ENCODE measurements at places on chromosomes 5 and 9. TPM values are rescaled to one million over a fixed set of nuclear protein-coding genes. Genes with fewer than 3 reads are reported as not detected.

DNA sequence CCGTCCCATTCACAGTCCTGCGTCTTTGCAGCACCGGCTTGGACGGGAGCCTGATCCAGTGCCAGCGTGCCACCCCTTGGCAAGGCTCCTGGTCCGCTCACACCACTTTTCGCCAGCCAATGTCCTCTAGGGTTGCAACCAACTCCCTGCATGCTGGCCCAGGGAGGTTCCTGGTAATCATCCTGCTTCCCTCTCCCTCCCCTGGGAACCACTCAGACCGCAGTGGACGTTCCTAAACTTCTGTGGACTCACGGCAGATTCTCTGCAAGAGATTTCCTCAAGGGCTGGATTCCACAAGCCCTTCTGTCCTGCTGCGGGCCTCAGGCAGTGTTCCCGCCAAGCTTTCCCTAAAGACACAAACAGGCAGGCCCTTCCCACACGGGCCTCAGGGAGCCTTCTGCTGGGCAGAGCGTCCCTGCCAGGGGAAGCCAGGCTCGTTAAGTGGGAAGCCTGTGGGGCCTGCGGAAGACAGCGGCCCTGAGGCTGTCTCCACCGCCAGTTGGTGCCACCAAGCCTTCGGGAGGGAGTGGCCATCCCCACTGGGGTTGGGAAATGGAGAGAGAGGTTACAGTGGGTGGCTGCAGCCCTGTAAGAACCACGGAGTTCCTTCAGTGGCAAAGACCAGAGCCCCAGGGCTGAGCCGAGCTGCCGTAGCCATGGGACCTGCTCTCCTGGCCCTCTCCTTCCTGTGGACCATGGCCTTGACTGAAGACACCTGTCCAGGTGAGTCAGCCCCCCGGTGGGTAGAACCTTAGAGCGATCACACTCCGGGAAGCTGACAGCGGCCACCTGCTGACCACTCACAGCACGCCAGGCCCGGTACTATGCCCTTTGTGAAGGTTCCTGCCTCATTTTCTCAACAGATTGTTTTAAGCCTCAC is 16.4 kb upstream of the FCN2 start:
- DNase-seq = no peak

The CDO1 gene
- total RNA-seq = 0.30 TPM

- no peak for DNase-seq
Measured at GRCh38 chr5:116507051-116507537, 67.5 kb downstream of the SEMA6A start.

- no peak for DNase-seq
Measured at GRCh38 chr9:123438321-123438720, 82.3 kb downstream of the CRB2 start.

The CER1 gene
- not detected for total RNA-seq

DNA sequence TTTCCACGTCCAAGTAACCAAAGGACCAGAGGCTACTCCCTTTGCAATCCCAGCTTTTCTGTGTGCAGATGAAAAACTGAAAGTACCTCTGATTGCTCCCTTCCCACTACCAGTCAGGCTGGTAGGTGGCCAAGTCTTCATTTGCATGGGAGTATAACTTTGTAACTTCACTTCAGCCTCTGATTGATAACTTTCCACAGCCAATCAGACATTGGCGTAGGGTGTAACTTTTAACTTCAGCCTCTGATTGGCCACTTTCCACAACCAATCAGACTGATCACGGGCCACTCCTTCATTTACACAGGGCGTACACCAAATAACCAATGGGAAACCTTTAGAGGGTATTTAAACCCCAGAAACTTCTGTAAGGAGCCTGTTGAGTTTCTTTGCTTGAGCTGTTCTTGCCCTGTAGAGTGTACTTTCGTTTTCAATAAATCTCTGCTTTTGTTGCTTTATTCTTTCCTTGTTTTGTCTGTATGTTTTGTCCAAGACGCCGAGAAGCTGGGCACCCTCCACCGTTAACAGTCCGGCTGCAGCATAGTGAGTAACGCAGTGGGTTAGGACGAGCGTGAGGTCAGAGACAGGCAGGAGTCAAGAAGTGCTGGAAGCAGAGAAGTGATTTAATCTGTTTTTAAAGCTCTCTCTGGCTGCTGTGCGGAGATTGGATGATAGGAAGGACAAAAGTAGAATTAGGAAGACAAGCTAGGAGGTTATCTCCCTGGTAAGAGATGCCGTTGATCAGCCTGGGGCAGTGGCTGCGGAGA is 3.5 kb upstream of the EXOSC2 start:
- no peak for DNase-seq

DNA sequence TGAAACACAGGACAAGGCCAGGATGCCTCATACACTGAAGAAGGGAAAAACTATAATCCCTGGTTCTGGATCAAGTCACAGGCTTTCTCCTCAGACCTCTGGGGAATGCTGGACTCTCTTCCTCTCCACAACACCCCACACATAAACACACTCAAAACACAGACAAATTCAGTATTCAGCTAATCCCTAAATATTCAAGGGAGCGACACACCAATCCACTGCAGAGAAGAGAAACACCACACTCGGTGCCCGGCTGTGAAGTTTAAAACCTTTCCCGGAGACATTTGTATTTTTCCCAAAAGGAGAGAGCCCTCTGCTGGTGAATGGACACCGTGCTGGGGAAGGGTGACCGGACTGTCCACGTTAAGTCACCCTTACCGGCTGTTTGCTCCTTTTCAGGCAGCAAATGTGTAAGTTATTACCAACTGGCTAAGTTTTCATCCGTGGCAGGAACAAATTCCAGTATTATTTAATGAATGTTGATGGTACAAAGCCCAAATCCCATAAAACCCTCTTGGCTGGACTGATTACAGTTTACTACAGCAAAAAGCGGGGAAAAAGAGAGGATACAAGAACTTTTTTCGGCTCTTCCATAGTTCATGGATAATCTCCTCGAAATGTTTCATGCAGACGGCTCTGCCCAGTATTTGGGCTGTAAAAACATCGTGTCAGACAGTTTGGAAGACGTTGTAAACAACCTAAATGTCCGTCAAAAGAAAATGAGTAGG is 130.9 kb upstream of the SLC30A5 start:
- no peak for DNase-seq

DNA sequence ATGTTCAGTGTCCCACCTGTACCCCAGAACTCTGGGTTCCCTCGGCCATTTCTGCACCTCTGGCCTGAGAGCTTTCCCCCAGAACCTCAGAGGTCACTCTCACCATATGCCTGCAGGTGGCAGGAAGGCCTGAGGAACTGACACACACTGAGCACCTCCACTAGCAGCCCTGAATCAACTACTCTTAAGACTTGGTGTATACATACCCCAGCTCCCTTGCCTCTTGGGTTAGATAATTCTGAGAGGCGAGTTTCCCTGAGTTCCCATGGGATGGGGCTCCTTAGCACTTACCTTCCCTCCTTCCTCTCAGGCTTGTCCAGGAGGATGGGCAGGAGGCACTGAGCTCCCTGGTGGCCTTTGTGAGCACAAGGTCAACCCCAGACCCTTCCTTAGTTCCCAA is 86.1 kb downstream of the HSD17B3 start:
- DNase-seq = no peak

The SLC4A9 gene
- total RNA-seq = 0.07 TPM

DNA sequence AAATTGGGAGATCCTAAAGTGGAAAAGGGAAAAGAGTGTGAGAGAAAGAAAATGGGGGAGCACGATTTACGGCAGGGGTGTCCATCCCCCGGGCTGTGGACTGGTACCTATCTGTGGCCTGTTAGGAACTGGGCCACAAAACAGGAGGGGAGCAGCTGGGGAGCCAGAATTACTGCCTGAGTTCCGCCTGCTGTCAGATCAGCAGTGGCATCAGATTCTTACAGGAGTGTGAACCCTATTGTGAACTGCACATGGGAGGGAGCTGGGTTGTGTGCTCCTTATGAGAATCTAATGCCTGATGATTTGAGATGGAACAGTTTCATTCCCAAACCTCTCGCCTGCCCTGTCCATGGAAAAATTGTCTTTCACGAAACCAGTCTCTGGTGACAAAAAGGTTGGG is 108.3 kb upstream of the ADAMTSL1 start:
- DNase-seq = no peak

DNA sequence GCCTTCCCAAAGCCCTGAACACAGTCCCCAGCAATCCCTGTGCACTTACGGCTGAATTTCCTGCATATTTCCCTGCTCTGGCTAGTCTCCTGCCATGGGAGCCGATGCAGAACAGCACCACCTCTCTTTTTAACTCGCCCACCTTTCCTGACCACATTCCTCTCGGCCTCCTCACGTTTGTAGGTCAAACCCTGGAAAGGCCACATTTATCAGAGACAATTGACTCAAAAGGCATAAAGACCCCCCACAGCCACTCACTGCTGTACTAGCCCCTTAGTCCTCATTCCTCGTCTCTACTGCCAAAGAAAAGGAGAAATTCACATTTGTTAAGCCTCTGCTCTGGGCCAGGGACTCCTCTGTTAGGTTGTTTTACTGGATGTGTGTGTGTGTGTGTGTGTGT is 43.6 kb downstream of the ENC1 start:
- no peak for DNase-seq

GRCh38 chr5:40381676-40382363 is 297.9 kb upstream of the PTGER4 start:
- no peak for DNase-seq

DNA sequence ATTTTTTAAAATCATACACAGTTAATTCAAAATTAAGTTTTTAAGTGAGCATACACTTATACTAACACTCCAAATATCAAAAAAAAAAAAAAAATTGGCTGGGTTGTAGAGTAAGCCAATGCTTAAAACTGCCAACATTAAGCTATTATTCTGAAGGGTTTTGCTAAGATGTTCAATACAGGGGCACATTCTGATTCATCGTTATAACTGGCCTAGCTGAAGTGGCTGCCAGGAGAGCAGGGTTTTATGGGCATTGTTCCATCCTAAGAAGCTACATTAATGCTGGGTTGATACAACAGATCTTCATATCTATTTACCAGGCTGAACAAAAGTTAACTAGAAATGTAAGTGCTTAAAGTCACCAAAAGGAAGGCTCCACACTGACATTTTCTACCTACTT is 13.4 kb downstream of the ELAVL2 start:
- no peak for DNase-seq

DNA sequence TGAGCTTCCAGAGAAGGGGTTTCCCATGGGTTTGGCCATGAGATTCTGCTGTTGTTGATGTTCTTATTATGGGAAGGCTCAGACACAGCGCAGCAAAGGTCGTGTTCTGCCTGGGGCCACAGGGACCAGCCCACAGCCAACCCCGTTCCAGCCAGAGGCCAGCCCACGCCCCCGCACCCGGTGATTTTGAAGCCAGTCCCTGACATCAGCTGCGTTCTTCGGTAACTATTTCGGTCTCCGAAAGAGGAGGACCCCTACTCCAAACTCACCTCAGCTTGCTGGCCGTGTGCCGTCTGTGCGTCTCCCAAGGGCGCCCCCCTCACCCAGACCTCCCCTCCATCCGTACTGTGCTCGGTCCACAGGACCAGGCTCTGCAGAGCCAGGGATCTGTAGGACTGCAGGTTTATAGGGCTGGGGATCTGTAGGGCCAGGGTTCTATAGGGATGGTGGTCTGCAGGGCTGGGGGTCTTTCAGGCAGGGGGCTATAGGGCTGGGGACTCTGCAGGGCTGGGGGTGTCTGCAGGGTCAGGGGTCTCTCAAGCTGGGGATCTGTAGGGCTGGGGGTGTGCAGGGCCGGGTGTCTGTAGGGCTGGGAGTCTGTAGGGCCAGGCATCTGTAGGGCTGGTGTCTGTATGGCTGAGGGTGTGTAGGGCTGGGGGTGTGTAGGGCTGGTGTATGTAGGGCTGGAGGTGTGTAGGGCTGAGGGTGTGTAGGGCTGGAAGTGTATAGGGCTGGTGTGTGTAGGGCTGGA is 11.8 kb downstream of the COL5A1 start:
- DNase-seq = no peak

DNA sequence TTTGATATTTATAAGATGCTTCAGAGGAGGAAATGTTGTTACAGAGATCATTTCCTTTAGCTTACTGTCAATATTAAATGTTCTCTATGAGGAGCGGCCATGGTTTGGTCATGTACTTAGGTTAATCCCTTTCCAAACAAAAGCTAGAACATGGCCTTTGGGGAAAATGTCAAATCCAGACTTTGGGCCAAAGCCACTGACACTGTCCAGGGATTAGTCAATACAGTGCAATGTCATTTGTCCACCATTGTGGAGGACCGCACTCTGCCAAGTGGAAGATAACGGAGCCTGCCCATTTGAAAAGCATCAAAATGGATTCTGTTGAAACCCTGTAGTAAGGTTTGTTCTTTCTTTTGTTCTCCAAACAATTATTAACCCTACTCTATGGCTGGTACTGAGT is 50.1 kb downstream of the FRMPD1 start:
- DNase-seq = no peak

The ZNF483 gene
- 5.2 TPM for total RNA-seq

- no peak for DNase-seq
Measured at GRCh38 chr5:42676362-42676761, 80.3 kb upstream of the CCDC152 start.

- no peak for DNase-seq
Measured at GRCh38 chr5:152527358-152528052, 122.4 kb upstream of the NMUR2 start.

The SPINK4 gene
- not detected for total RNA-seq

DNA sequence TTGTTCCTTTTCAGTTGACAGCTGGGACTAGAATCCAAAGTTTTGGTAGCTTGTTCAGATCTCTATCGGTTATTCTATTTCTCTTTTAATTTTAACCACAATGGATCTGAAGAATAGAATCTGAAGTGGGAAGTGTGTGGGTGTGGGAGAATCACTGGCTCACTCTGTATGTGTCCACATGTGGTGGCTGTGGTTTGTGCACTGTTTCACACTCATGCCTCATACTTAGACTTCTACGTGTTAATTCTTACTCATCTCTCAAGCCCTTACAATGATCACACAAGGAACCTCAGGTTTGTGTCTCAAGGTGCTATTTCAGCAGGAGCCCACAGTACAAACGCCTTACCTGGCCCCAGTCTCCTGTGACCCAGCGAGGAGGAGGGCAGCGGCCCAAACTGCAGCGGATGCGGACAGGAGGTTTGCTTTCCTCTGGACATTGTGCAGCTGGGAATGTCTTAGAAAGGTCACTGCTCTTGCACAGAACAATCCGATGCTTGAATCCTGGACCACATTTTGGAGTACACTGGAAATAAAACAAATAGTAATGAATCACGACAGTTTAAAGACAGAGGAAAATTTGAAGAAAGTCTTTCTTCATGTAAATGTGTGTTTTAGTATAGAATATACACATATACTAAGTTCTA is 309.1 kb downstream of the ADAMTS6 start:
- peak; percentile 68 for DNase-seq

DNA sequence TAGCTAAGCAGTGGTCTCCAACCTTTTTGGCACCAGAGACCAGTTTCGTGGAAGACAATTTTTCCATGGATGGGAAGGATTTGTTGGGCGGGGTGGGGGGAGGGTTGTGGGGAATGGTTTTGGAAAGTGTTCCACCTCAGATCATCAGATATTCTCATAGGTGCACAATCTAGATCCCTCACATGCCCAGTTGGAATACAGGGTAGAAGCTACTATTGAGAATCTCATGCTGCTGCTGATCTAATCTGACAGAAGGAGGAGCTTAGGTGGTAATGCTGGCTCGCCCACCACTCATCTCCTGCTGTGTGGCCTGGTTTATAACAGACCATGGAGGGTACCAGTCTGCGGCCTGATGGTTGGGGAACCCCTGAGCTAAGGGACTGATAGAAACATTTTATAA is 662.7 kb upstream of the RGMB start:
- DNase-seq = no peak

The SHOC1 gene
- total RNA-seq = not detected
